ENCODE measurements at places on chromosomes 4 and X.

DNA sequence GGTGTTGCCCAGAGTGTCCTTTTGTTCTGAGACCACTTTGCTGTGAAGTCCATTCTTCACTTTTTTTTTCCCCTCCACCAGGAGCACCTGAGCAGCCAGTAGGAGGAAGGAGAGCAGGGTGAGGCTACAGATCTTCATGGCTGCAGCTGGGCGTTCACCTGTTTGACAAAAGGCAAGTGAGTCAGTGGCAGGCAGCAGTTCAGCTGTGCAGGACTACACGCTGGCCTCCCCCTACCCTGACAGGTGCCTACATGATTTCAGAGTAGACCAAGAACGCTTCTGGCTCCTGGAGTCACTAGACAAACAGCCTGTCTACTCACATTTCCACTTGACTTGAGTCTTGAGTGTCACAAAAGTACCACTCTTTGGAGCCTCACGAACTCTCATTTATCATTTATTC lies 2.0 kb downstream of the FGFBP1 start:
- no peak for DNase-seq

DNA sequence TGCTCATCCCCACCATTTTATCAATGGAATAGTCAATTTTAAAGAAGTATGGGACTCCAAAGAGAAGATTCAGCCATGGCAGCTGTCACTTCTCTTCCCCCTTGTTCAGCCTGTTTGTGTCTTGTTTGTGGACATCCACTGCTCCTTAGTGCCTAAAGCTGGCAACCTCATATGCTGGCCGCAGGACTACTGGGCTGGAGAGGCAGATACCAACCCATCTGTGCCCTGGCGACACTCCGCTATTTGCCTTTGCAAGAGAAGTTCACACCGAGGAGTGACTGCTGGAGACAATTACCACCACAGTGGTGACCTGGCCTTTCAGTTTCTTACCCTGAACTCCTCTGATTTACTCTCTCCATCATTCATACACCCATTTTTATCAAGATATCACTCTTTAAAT lies 64.3 kb downstream of the NHSL2 start:
- no peak for DNase-seq

GRCh38 chr4:127155116-127155515 lies 477.6 kb upstream of the INTU start:
- no peak for DNase-seq

GRCh38 chr4:135244056-135244455 lies 1042.5 kb upstream of the PABPC4L start:
- DNase-seq, result no peak

DNA sequence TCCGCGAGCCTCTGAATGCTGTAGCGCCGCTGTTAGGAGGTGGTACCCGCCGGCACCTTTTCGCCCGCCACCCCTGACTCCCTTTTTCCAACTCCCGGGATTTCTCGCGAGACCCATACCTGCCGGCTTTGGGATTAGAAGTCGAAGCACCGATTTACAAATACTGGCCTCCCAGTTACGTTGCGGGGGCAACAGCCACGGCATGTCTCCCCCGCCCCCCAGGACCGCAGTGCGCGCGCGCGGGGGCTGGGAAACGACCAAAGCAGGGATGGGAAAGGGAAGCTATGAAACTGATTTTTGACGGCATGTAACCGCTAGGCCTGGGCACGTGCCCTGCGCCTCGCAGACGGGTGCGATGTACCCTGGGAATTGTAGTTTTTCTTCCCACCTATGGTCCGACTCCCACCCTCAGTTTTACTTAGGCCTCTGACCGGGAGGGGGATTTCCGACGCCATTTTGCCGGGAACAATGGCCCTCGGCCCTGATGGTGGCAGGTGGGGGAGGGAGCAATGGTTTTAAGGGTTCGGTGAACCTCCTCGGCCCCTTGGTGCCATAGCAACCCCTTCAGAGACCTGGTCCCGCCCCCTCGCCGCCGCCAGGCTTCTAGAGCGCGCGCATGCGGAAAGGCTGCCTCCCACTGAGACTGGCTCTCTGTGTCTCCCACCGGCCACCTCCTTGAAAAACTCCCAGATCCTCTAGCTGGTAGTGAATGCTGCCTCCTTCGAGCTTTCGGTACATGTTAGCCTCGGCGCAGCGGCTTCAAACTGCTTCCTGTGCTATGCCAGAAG lies 772 bp upstream of the WNK3 start:
- peak; percentile 3 for DNase-seq

- DNase-seq, result no peak
Measured at GRCh38 chr4:7135389-7135746, 57.0 kb upstream of the SORCS2 start.

DNA sequence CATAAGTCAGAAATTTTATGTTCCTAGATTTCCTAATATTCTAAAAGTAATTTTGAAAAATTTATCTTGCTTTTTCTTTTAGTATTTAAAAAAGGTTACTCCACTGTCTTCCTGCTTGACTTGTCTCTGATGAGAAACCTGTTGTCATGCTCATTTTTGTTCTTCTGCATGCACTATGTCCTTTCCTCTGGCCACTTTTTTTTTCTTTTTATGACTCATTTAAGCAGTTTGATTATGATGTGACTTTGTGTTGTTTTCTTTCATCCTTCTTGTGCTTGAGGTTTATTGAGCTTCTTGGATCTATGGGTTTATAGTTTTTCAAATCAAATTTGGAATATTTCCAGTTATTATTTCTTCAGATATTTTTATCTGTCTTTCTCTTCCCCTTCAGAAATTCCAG lies 12.0 kb upstream of the UFSP2 start:
- DNase-seq, result no peak

GRCh38 chrX:1749499-1749898 lies 134.6 kb downstream of the ASMT start:
- DNase-seq, result no peak

GRCh38 chrX:108736509-108737479 lies at the start of gene IRS4:
Gene IRS4, minus strand, starts transcription at chrX:108736563.
- DNase-seq, result no peak

DNA sequence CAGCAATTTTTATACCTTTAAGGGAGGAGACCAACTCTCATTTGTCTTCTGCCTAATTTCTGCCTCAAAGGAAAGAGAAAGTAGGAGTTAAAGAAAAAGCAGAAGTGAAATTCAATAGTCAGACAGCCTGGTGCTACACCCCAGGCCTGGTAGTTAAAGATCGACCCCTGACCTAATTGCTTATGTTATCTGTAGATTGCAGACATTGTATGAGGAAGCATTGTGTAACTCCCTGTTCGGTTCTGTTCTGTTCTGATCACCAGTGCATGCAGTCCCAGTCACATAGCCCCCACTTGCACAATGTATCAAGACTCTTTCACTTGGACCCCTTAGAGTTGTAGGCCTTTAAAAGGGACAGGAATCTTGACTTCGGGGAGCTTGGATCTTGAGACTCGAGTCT lies 335.9 kb upstream of the AR start:
- DNase-seq, result no peak

- no peak for DNase-seq
Measured at GRCh38 chrX:105872941-105873340, 50.6 kb downstream of the NRK start.

DNA sequence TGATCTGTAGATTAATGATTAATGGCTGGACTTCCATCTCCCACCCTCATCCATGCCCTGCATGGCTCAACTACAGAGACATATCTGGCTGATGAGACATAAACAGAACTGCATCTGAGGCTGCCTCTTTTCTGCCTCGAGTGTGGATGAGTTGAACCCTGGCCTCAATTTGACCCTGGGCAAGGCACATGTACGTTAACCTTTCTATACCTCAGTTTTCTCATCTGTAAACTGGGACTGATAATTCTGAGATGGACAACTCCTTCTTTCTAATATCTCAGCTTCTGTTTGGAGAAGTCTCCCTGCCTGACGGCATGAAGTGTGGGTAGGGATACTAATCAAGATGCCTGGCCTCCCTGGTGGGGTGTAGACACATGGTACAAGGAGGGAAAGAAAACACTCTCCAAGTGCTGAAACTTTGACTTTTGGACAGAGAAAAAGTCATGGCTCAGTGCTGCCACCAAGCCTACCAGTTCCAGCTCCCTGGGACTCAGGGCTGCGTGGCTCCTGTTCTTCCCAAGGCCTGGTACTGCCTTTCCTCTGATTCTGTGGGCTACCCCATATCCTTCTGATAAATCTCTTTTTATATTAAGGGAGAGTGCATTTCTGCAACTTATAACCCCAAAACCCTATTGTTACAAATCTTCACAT lies 64.4 kb downstream of the HAUS3 start:
- DNase-seq, result no peak

DNA sequence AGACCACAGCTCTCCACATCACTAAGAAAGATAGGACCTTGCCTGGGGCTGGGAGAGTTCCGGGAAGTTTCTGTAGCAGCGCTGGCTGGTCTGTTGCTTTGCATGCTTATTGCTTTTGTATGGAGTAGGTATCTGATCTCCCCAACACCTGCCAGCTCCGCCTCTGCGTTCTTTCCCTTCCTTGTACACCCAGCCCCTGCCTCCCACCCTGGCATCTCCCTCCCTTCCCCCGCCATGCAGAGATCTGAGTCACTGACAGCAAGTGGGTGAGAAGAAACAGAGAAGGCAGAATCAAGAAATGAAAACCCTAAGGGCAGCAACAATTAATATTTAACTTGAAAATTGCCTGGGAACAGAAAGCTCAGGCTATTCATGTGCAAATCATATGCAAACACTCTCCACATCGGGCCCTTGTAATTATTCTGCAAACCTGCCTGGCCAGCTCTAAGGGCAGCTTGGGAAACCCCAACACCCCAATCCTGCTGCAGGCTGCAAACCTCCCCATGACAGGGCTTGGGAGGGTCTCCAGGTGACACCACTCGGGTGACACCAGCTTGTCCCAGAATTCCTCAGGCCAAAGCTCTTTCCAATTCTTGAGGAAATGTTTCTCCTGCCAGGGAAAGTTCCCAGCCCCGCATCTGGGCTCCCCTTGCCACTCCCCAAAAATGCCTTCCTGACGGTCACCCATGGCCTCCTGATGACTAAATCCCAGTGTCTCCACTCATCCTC lies 257.2 kb downstream of the FBXW7 start:
- no peak for DNase-seq

DNA sequence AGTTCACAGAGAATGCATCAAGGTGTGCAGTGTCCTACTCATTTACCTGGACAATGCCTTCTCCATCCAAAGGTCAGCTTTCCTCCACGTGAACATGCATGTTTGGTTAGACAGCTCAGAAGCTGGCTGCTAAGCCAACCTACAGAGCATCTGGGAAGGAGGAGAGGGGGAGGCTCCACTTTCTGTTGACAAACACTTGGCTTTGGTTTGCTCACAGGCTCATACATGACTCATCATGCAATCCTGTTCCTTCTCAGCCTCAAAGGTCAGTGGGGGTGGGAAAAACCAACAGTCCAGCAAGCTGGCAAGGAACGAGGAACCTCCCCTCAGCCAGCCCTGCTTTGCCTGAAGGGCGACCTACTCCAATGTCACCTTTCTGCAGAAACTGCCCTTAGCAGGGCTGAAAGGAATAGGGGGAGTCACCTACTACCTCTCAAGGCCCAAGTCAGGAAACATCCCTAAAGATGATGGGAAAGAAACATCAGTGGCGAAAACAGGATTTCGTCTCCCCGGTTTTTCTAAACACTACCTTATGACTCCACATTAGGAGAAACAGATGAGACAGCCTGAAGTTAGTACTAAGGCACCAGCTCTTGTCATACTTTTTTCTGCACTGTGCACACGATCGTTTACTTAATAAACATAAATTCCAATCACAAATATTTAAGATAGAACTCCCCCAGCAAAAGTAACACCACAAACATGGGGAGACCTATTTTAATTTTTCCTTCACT lies 37.9 kb downstream of the RELL1 start:
- DNase-seq, result no peak

DNA sequence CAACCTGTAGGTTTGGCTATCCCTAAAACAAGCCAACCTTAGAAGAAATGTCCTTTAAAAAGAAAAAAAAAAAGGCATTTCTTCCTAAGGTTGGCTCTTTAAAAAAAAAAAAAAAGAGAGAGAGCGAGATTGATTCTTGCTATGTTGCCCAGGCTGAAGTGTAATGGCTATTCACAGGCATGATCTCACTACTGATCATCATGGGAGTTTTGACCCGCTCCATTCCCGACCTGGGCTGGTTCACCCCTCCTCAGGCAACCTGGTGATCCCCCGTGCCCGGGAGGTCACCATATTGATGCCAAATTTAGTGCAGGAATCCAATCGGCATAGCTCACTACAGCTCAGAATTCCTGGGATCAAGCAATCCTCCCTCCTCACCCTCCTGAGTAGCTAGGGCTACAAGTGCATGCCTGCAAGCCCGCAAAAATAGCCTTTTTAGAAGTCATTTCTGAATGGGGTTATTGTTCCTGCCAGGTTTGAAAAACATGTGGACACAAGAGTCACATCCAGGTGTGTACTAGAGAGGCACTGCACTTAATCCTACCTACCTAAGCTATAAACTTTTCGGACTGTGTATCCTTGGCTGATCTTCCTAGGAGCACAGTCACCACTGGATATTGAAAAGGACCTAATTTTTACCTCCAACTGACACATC lies 61.4 kb upstream of the ZCCHC13 start:
- no peak for DNase-seq

- no peak for DNase-seq
Measured at GRCh38 chr4:77036206-77036605, 39.6 kb downstream of the CCNI start.

GRCh38 chr4:85747882-85748491 lies 273.0 kb downstream of the ARHGAP24 start:
- DNase-seq, result no peak

GRCh38 chr4:154044742-154045485 lies 256.0 kb upstream of the SFRP2 start:
- DNase-seq, result no peak

DNA sequence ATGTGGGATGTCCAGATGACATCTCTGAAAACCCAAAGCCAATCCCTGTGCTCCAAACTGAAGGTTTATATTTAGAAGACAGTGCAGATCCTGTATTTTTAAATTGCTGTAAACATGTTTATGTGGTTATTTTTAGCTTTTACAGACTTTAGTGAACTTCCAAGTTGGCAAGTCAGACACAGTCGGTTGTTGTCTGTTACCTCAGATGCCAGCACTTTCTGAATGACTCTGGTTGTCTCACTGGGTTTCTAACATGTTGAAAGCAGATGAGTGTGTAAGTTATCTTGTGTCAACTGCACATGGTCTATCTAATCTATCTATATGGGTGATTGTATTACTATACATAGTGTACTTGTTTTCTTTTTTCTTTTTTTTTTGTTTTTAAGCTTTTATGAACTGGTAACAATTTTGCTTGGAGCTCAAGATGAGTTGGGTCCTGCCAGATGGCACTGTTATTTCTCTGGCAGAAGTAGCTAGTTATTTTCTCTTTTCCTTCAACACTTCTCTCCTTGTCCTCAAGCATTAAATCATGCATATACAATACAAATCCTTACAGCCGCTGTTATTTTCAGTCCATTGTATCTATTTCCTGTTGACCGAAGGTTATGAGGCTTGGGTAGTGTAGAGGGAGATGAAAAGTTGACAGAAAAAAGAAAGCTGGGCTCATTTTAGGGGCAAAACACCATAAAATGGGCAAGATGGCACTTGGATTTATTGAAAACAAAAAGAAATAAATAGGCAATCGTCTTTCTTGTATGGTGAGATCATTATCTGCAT lies 66.3 kb downstream of the GAB1 start:
- DNase-seq, result no peak

Data from stimulated activated CD8-positive, alpha-beta memory T cell treated with anti-CD3 and anti-CD28 coated beads, Interleukin-7, amount 100 ng/mL, for 1 hour (primary cell).